ENCODE measurements at places on chromosomes 2 and 18. TPM values are rescaled to one million over a fixed set of nuclear protein-coding genes. Genes with fewer than 3 reads are reported as not detected.

DNA sequence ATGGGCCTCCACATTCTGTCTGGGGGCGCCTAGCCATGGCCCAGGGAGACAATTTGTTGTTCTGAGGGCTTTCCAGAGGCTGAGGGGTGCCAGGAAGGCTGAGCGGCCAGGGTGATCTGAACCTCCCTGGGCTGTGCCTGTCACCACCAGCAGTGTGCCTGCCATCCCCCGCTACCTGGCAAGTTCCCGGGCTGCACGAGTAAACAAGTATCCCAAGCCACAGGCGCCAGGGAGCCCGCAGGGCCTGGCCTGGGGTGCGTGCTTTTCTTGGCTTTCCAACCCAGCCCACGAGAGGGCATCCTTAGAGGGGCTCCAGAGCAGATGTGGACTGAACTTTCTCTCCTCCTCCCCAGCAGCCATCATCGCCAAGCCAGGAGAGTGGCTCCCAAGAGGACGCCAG, 35.1 kb upstream of the B3GNT7 start:
- DNase-seq, result no peak

GRCh38 chr2:113755835-113756354, 547 bp downstream of the SLC35F5 start:
- no peak for DNase-seq

- no peak for DNase-seq
Measured at GRCh38 chr2:159484532-159484931, 131.8 kb downstream of the BAZ2B start.

DNA sequence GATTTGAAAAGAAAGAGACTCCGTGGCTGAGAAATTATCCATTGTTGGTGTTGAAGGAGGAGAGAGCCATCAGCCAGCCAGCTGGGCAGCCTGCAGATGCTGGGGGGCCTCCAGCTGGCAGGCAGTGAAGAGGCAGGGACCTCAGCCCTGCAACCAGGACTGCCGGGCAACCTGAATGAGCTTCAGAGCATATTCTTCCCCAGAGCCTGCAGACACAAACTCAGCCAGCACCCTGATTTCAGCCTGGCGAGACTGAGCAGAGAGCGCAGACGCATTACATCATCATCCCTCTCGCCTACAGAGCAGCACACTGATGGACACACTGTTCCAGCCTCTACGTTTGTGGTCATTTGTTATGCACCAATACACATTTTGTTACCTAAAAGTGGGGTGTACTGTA, 150.7 kb upstream of the RAB6C start:
- DNase-seq, result no peak

GRCh38 chr2:86047575-86048382, 57.9 kb downstream of the POLR1A start:
- no peak for DNase-seq

DNA sequence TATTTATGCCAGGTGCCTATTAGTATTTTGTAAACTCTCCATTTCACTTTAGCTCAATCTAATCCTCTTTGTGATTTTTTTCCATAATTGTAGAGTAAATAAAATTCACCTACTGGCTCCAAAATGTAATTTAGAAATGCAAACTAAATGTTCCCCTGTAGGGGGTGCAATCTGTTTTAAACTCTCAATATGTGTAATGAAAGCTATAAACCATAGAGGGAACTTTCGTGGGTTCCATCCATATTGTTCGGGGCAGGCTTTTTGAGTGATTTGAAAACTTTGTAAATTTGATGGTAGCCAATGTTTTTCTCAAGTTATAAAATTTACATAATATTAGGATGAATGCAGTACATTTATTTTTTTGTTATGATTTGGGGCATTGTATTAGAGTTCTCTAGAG, 49.4 kb downstream of the TSPYL6 start:
- DNase-seq, result no peak

- DNase-seq, result no peak
Measured at GRCh38 chr2:228329282-228329681, 147.8 kb upstream of the SPHKAP start.

GRCh38 chr2:150129921-150130575, 357.4 kb downstream of the RND3 start:
- peak; percentile 51 for DNase-seq

- no peak for DNase-seq
Measured at GRCh38 chr2:219560037-219560892, 11.1 kb downstream of the OBSL1 start.

DNA sequence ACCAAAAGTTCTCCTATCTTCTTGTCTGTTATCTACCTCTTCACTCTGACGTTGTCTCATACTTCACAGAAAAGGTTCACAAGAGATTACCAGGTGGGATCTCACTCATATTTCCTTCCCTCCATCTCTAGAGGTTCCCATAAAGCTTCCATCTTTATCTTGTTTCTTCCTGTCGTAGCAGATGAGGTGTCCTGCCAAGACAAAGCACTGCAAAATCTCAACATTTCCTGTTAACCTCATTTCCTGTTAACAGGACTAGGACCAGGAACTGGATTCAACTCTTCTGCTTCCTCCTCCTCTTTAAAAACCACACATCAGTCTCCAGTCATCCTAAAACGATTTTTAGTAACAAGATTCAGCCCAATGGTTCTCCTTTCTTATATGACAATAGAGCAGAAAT, 512.8 kb upstream of the NRP2 start:
- no peak for DNase-seq

DNA sequence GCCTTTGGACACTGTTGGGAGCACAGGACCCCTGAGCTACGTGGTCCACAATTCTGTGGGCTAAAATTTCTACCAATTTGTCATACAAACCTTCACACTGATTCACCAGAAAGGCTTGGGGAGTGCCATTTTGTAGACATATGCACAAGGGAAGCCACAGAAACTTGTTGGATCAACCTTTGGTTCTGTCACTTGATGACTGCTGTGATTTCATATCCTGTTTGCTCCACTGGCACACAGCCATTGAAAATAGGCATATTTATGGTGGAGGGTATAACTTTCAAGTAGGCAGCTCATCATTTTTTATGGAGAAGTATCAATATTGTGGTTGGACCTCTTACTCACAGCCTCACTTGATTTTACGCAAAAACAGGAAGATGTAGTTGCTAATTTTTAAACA, 10.5 kb downstream of the NAPG start:
- no peak for DNase-seq

DNA sequence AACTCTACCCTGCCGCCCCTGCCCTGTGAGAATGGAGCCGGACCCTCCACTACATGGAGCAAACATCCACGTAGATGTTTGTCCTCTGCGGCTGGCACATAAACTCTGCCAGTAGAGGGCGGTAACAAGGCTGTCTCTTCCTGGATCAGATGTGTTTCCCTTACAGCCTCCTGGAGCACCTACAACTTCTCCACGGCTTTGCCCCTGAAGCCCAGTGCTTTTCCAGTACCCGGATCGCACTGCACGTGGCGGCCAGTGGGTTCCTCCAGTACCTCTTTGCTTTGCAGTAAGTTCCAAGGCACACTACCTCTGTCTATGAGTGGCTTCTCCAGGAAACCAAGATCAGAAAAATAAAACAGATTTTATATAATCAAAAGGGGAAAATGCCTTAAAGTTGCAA, 651.3 kb downstream of the DCDC2C start:
- DNase-seq, result no peak

GRCh38 chr18:79496237-79496977, 100.7 kb downstream of the NFATC1 start:
- no peak for DNase-seq

The APOB gene
- 11.2 TPM for polyA plus RNA-seq

The DNAH6 gene
- 4.8 TPM for polyA plus RNA-seq

The RAX gene
- polyA plus RNA-seq, result not detected

The NLRC4 gene
- 1.2 TPM for polyA plus RNA-seq

Data from right lung (tissue), 10 donors.